T-helper 2 cell (primary cell): ENCODE measurements at places on chromosomes 3 and 15.

DNA sequence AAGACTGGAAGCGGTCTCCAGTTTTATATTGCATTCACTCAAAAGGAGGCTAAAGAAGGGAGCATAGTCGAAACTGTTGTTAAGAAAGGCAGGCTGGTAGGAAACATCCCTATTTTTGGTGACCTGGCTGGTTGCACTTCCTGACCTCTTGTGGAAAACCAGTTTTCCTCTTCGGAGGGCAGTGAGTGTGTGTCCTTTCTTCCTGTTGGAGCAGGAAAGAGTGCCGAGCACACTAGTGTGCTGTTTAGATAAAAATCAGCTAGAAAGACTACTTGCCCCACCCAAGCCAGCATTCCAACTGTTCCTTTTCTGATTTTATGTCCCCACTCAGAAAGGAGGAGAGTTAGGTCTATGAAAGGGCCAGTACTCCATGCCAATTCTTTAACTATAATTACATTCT lies 65.1 kb upstream of the CCR4 start:
- DNase-seq: no peak

- no peak for DNase-seq
These were observed 713.1 kb upstream of the NAALADL2 start for GRCh38 chr3:174146008-174146407.

DNA sequence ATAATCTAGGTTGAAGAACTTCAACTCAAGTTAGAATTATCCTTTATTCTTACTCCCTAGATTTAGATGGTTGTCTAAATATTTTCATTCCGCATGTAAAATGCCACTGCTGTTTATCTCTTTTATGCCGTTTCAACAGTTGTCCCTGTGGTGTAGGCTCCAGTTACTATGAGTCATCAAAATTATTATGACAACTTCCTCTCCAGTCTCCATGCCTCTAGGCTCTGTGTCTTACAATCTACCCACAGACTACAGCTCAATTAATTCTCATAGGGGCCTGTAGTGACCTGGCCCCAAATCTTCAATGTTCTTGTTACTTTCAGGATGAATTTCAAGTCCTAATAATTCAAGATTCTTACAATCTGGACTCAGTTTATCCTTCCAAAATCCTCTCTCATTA lies 105.8 kb upstream of the UNC13C start:
- DNase-seq: no peak

- no peak for DNase-seq
These were observed 186.0 kb downstream of the NLGN1 start for GRCh38 chr3:173583496-173583895.

DNA sequence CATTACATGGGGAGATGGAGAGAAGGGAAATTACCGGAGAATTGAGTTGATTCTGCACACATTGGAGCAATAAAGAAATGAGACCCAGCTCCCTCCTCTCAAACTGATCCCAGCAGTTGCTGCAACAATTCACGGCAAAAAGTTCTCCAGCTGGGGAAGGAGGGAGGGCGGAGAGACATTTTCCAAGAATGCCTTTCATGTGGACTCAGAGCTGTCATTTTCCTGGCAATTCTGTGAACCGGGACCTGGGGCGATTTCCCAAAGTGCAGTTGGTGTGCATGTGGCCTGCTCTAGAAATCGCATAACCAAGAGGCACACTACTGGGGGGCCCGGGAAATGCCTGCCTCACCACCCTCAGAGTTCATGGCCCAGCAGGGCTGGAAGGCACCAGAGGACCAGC lies 48.7 kb upstream of the IREB2 start:
- no peak for DNase-seq

DNA sequence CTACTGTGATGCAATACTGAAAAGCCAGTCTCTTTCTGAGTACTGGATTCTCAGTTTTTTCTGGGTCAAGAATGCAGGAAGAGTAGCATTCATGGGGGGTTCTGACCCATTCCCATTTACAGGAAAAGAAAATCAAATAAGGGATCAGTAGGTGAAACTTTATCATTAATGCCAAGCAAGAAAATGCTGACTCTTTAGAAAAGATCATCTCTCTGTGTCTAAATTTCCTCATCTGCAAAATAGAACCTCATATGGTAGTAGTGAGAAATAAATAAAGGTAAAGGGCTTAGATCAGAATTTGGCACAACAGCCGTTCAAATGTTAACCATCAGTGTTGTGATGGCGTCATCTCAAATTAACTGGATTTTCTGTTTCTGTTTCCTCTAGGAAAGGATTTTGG lies 807.6 kb upstream of the LMCD1 start:
- DNase-seq: no peak

- DNase-seq: no peak
These were observed 137.1 kb upstream of the PRR20G start for GRCh38 chr3:127424766-127425504.

- no peak for DNase-seq
These were observed 423.5 kb downstream of the TUSC7 start for GRCh38 chr3:117133066-117133465.

DNA sequence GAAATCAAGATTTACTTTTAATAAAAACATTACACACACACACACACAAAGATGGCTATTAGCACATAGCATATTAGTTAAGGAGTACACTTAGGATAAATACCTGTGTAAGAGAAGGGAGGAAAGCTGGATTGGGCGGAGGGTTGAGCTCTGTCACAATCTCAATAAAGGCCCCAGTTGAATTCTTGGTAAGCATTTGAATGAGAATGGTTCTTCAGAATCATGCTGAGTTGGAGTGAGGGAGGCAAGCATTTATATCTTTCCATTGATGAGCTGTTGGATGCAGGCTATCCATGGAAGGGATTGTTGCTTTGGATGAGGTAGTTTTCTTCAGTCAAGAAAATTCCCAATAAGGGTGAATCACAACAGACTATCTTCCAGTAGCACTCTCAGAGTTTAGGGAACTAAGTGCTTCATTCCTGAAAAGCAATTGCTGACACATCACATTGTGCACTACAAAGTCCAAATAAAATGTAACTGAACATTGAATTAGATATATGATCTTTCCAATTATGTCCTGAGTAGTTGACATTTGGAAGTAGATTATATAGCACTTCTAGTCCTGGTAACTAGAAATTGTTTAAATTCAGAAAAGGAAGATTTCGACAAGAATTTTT lies 95.7 kb downstream of the SUCNR1 start:
- no peak for DNase-seq

- peak; percentile 15 for DNase-seq
These were observed 33.0 kb downstream of the BLM start for GRCh38 chr15:90750186-90750585.

GRCh38 chr15:68814596-68814995 lies 6.1 kb downstream of the ANP32A start:
- no peak for DNase-seq

DNA sequence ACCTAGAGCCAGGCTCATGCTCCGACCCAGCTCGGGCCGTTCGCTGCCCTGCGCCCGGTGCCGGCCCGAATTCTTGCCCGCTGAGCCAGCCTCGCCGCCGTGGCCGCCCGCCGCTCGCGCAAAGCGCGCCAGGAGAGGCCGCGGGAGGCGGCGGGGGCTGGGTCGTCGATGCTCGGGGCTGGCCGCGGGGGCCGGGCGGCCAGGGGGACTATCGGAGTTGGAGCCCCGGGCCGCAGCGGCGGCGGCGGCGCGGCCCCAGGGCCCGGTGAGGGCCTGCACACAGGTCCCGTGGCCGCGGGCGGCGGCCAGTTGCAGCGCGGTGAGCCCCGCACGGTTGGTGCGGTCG lies 1.1 kb downstream of the ANKRD63 start:
- no peak for DNase-seq

DNA sequence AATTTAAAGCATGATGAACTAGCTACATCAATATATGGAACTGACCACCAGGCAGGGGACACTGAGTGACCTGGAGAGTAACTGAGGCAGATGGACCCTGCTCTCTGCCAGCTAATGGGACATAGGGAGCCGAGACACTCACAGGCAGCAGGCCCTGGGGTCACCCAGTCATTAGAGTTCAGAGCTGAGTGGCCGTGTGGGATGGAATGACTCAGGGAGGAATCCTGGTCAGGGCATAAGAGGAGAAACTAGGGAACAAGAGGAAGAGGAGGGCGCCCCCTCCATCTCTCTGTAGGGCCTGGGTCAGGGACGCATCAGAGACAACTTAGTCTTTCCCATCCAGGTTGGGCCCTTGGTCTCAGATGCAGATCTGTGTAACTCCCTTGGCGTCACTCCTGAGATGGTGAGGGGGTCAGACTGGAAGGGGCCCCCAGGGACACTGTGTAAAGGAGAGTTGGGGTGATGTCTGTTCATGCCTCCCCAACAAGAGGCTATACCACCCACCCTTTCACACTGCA lies 39.8 kb downstream of the CCDC12 start:
- DNase-seq: no peak

DNA sequence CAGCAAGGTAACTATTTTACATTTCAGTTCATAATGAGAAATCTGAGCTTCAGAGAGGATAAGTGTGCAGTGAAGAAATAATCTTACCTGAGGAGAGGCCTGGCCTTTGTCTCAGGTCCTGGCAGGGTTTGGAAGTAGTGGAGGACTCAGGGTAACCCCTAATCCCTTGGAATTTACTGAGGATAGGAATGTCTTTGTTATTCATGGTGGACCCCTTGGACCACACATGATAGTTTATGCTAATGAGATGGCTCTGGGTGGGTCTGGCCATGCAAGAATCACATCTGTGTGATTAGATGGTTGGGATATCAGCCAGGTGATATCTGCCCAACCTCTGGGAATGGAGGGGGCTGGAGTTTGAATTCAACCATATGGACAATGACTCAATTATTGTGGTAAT lies 65.0 kb upstream of the DAZL start:
- no peak for DNase-seq

DNA sequence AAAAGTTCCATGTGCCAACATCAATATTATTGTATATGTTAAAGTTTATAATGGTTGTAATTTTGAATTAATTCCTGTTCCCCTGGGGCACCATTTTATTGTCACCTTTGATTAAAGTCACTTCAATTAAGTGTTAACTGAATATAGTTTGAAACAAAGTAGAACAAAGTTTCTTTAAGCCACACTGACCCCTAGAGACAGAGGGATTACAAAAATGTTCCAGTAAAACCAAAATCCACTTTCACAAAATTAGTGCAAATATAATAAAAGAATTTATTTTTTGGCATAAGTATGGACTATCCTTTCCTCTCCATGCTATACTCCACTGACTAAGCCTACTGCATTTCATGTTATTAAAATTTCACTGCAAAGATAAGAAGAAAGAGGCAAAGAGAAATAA lies 123.9 kb downstream of the ZMAT3 start:
- no peak for DNase-seq

DNA sequence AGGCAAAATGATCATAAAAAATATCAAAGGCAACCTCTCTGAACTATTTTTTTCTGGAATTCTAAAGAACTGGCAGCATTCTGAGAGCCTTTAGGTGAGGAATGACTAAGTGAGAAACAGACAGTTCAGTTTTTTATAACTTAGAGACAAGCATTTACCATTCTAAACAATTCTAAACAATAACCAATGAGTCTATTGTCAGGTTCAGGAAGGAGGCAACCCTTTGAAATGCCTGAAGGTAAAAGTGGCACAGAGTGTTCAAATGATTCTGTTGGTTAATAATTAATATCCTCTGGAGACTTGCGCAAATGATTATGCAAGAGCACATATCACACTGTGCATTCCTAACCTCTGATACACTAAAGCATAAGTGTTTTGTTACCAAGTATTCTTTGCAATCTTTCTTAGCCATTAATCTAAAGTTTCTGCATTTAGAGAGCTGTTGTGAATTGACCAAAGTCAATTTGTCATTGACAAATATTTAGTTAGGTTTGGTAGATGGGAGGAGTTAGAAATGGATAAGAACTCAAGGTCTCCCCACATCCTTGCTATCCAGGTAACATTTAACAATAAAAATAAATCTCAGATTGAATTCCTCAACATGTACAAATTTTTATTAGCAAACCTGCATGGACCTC lies 9.2 kb upstream of the TGFBR2 start:
- DNase-seq: no peak

GRCh38 chr3:178117641-178118040 lies 418.6 kb upstream of the KCNMB2 start:
- DNase-seq: no peak

- no peak for DNase-seq
These were observed 66.6 kb downstream of the LINGO1 start for GRCh38 chr15:77566092-77566491.

DNA sequence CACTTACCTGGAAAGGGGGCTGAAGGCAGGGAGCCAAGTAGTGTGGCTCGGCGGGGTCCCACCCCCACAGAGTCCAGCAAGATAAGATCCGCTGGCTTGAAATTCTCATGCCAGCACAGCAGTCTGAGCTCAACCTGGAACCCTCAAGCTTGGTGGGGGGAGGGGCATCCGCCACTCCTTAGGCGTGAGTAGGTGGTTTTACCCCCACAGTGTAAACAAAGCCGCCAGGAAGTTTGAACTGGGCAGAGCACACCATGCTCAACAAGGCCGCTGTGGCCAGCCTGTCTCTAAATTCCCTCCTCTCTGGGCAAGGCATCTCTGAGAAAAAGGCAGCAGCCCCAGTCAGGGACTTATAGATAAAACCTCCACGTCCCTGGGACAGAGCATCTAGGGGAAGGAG lies 156.3 kb downstream of the KBTBD8 start:
- no peak for DNase-seq
